ENCODE measurements at places on chromosomes 7 and 10. TPM values are rescaled to one million over a fixed set of nuclear protein-coding genes. Genes with fewer than 3 reads are reported as not detected.

DNA sequence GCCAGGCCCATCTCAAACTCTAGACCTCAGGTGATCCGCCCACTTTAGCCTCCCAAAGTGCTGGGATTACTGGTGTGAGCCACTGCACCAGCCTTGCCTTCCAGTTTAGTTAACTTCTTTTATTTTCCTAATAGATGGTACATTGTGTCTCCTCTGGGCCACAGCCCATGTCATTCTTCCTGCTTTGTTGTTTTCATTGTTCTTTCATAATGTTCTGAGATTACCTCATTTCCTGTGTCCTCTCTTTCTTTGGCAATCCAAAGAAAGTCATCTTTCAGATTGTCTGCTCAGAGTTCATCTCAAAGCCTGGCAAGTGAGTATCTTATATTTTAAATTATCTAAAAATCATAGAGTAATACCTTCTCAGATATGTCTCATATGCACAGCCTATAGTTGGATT, at the start of gene OLAH:
OLAH (plus strand) TSS at position 270 of the 400 bp plus-strand sequence. CDS start 3,346 bp downstream, outside the sequence.
- DNase-seq = no peak

- DNase-seq = no peak
Measured at GRCh38 chr10:29146311-29147100, 142.4 kb upstream of the LYZL1 start.

DNA sequence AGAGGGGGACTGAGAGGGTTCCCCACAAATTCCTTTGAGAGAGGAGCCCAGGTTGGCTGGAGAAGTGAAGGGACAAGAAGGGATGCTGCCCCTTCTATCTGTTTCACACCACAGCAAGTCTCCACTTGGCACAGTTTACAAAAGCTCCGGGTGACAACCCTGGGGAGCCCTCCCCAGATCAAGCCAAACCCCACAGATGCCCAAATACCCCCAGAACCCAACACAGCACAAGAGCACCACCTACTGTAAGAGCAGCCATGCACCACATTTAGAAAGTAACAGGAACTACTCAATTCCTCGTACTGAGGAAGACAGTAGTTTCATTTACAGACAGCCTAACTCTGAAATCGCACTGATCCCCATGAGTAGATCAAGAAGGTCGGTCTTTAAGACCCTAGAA, 67.8 kb upstream of the ATP6V0A4 start:
- no peak for DNase-seq

AMPH gene
- polyA plus RNA-seq = not detected

DNA sequence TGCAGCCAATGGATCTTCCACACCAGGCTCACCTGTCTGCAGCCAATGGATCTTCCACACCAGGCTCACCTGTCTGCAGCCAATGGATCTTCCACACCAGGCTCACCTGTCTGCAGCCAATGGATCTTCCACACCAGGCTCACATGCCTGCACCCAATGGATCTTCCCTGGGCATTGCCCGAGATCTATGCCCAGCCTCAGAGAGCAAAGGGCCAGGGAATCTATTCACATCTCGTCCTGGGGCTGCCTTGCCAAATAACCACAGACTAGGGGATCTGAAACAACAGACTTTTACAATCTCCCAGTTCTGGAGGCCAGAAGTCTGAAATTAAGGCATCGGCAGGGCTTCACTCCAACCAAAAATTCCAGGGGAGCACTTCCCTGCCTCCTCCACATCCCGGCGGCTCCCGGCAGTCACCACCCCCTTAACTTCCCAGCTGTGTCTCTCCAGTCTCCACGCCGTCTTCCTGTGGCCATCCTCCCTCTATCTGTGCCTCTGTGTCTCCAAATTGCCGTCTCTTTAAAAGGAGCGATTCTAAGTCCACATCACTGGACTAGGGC, 92.4 kb upstream of the PPP2R2D start:
- DNase-seq = no peak

RABGEF1 gene
- polyA plus RNA-seq = 12.3 TPM

DNA sequence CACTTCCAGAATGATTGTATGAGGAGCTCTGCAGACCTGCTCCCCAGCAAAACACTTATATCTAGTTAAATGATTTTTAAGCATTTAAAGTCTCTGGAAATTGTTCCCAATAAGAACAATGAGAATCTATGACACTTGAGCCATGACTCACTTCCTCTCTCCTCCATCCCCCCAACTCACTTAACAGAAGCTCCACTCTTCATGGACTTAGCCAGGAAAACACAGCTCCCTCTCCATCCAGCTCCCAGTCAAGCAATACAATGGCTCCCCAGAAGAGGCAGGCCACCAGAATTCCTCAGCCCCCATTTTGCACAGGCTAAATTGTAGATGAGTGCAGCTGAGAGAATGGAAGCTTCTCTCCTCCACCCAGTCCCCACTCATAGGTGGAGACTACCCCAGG, 27.0 kb downstream of the AOC1 start:
- DNase-seq = peak; percentile 8

DNA sequence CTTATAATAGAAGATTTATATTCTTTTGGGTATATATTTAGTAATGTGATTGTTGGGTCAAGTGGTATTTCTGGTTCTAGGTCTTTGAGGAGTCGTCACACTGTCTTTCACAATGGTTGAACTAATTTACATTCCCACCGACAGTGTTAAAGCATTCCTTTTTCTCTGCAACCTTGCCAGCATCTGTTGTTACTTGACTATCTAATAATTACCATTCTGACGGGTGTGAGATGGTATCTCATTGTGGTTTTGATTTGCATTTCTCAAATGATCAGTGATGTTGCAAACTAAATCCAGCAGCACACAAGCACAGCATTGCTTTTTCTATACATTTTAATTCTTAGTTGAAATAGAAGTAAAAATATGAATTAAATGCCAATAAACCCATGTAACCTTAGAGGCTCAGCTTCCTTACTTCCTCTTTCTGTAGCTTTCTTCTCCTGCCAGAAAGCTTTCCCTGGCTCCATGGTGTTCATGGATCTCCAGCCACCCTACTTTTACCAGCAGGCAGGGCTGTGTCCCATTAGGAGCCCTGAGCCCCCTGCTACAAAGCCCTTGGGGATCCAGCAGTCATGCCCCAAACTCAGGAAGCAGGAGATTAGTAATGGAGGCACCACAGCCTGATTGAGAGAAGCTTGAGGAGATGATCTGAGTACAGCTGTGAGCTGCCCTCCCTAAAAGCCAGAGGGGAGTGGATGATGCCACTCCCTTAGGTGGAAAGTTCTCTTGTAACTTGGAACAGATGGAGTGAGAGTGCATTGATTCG, 158.6 kb downstream of the TMEM178B start:
- DNase-seq = no peak

- DNase-seq = no peak
Measured at GRCh38 chr10:10520491-10521385, 496.9 kb upstream of the CELF2 start.

DNA sequence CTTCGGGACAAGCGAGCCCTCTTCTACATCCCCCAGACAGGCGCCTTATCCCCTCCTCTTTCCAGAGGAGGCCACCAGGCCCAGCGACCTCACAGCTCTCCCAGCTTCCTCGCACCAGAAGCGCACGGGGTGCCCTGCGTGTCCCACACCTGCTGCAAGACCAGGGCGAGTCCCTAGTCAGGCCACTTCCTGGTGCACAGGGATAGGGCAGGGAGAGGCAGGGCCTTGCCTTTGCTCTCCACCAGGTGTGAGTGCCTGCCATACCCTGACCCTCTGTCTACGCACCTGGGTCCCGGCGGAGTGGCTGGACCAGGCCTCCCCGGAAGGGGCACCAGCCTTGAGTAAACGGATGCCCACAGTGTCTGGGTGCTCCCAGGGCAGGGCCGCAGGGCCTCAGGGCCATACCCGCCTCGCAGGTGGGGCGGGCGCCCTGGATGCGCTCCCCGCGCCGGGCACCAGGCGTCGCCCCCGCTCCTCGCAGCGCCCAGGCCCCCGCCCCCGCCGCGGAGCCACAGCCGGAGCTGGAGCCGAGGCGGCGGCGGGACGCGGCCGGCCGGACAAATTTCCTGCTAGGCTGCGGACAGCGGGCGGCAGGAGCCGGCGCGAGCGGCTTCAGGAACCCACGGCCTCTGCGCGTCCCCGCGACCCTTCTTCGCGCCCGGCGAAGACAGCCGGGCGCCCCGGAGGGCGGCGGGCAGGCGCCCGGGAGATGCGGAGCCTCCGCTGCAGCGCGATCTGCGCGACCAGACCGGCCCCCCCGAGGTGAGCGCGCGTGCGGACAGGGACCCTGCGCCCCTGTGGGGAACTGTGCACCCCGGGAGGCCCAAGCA, at the start of gene PTPRE:
PTPRE (plus strand) TSS at position 556 of the 830 bp plus-strand sequence. CDS start 133,779 bp downstream, outside the sequence.
- no peak for DNase-seq

EEF1AKMT2 gene
- 16.4 TPM for polyA plus RNA-seq

FANK1 gene
- 3.3 TPM for polyA plus RNA-seq

KIN gene
- 15.3 TPM for polyA plus RNA-seq

OR13A1 gene
- not detected for polyA plus RNA-seq

- no peak for DNase-seq
Measured at GRCh38 chr10:21954132-21954531, 49.4 kb downstream of the DNAJC1 start.

- DNase-seq = no peak
Measured at GRCh38 chr10:116892907-116893685, 43.8 kb downstream of the ENO4 start.

DNA sequence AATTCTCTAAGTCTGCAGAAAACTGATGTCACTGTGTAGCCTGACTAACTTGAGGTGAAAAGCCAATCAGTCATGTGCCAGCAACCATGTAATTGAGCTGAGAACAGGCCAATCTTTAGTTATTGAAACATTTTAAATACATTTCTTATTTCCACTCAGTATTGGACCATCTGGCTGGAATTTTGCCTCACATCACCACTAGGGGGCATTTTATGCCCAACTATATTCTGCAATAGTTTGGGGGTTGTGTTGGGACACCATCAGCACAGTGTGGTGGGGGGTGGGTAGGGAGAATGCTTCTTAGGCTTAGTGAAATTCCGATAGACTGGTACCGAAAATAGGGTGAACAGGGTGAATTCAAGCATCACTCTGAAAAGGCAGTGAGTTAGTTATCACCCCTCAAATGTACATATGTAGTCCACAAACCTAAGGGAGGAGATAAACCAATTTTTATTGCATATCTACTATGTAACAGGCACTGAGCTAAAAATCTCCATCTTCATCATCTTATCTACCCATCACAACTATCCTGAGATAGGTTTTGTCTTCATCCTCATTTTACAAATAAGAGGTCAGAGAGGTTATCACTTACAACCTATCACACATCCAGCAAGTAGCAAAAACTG, 17.8 kb downstream of the NPSR1 start:
- DNase-seq = no peak

- no peak for DNase-seq
Measured at GRCh38 chr7:129886818-129887186, 66.0 kb downstream of the UBE2H start.

ZWINT gene
- polyA plus RNA-seq = 79.2 TPM

GRCh38 chr10:71259815-71260501, 47.6 kb downstream of the UNC5B start:
- DNase-seq = no peak

DNA sequence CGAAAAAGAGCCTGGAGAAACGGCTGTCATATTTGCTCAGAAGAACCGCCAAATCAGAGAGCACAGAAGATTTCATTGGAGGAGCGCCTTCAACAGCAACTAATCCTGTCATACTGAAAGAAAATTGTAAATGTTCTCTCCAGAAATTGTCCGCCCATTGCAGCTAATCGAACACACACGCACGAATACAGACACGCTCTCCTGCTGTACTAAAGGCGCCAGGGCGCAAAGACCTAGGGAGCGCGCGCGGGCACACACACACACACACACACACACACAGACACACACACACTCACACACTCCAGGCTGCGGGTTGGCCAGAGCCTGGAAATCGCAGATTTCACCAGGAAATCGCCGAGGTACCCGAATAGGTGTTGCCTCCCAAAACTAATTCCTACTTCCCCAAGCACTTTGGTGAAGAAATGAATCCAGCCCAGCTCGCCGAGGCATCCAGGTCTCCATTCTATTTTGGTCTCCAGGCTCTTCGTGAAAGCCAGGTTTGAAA, at the start of gene CHRM2:
CHRM2 (plus strand) TSS at position 157 of the 505 bp plus-strand sequence. CDS start 146,214 bp downstream, outside the sequence.
- peak; percentile 18 for DNase-seq

GRCh38 chr7:138208142-138208570, 131.9 kb downstream of the AKR1D1 start:
- DNase-seq = no peak

PHF14 gene
- polyA plus RNA-seq = 13.7 TPM

DNA sequence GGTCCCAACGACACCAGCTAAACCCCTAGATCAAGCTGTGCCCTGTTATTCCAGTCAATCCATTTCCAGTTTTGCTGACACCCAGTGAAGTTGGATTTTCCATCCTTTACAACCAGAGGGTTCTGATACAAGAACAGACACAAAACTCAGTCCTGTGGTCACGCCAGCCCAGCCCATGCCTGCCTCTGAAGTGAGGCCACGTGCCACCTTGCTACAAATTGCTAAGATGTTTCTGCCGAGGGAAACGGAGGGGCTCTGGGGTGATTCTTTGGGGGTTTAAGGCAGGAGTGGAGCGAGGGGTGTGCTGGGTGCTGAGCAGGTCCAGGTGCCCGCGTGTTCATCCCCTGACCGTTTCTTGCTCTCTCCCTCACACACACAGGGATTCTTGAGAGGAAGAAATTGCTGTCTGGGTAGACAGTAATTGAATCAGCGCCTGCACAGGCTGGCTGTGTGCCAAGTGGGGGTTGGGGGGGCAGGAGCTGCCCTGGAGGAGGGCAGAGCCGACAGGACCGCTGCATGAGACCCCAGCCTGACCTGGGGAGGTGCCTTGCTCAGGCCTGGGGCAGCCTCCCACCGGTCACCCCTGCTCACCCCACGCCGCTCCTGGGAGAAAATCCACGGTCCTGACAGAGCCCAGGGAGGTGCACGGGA, 38.1 kb downstream of the ADAP1 start:
- no peak for DNase-seq

TMEM26 gene
- polyA plus RNA-seq = not detected

STEAP1 gene
- polyA plus RNA-seq = 21.2 TPM

- no peak for DNase-seq
Measured at GRCh38 chr10:96138102-96138501, 8.0 kb downstream of the ZNF518A start.

DNA sequence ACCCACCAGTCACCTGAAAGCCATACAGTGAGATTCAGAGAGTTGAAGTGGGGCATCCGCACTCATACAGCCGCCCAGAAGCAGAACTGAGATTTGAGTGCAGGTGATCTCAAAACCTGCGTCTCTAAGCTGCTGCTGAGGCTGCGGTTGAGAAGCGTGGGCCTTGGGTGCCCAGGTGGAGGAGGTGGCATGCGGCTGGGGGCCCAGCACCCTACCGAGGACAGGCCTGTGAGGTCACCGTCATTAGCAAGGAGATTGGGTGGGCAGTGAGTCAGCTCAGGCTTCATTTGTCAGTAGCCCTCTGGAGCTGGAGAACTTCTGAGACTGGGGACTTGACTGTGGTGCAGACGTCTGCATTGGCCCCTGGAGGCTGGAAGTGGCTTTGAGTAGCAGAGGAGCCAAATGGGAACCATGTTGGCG, 29.8 kb downstream of the ZMIZ1 start:
- DNase-seq = no peak

DNA sequence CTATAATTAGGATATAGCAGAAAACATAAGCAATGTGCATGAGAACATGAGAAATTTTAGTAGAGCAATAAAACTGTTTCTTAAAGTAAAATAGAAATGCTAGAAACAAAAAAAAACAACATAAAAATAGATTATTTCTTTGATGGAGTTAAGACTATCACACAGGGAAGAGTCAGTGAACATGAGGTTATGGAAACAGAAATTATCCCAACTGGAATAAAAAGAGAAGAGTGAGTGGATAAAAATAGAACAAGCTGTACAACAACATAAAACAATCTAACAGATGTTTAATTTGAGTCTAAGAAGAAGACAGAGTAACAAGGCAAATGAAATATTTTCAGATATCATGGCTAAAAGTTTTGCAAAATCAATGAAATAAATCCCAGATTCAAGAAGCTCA, 7.5 kb upstream of the OR6B1 start:
- DNase-seq = no peak

- no peak for DNase-seq
Measured at GRCh38 chr7:24764972-24765744, 7.9 kb upstream of the GSDME start.
